Stimulated activated effector memory CD8-positive, alpha-beta T cell treated with anti-CD3 and anti-CD28 coated beads, Interleukin-12 subunit alpha, Interleukin-12 subunit beta, amount 100 ng/mL, for 72 hours (primary cell): ENCODE measurements at places on chromosomes 5 and 9.

- DNase-seq: no peak
These were observed 281.3 kb downstream of the ARHGAP26 start for GRCh38 chr5:143051244-143052058.

GRCh38 chr5:74384851-74385250, 255.7 kb downstream of the ENC1 start:
- DNase-seq: no peak

DNA sequence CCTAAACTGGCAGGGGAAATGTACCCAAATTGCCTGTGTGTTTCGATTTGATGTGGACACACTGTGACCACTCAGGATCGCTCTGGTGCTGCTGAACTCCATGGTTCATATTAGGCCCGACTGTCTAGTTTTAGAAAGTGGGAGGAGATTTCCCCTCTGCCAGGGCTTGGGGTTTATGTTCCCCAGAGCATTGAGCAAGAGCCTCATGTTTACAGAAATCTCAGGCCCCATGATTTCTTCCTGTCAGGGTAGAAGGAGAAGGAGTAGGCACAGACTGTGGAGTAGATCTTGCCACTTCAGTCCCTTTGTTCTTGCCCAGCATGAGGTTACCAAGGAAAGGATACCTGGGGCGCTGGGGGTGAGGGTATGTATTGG, 40.8 kb upstream of the GLRX start:
- no peak for DNase-seq

DNA sequence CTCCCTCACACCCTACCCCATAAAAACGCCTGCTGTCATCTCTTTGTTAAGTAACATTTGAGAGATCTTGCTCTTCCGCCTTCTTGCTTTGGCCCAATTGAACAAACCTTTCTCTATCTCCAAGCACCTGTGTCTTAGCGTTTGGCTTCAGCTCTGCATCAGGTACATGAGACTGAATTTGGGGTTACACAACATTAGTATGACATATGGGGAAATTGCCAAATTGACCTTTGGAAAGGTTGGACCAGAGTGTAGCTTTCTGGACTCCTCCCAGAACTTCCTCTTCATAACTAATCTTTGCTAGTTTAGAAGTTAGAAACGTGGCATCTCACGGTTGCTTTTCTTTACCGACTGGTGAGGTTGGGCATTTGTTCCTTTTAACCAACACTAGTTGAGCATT, 3.5 kb upstream of the EXOSC3 start:
- DNase-seq: no peak

GRCh38 chr5:38134810-38135209, 123.5 kb upstream of the EGFLAM start:
- no peak for DNase-seq

- DNase-seq: no peak
These were observed 9.5 kb upstream of the IL3 start for GRCh38 chr5:132050661-132051552.

DNA sequence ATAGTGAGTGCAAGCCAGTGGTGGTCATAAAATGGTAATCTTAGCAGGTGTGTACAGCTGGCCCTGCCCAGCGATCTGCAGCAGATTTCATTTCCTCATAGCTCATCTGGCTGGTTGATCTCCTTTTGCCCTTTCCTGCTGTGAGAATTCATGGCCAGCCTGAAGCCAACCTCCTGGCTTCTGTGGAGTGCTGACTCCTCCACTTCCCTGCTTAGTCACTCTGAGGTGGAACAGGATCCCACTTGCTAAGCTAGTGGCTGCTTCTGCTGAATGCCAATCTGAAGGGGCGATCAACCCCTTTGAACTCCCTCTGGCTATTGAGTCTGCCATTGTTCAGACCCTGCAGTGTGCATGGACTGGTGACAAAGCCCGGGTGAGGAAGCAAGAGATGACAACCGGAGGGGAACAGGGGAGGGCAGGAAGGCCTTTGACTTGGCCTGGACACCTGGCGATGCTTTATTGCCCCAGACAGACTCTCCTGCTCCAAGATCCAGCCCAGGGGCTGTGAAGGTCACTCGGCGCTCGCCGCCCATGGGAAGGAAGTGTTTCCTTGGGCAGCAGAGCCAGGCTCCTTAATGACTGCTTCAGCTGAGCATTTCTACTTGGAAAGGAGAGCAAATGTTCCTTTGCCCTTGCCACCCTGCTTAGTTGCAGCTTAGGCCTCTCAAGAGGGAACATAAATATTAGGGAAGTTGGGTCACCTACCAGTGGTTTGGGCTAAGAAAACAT, 341.1 kb downstream of the ZSWIM6 start:
- DNase-seq: no peak

DNA sequence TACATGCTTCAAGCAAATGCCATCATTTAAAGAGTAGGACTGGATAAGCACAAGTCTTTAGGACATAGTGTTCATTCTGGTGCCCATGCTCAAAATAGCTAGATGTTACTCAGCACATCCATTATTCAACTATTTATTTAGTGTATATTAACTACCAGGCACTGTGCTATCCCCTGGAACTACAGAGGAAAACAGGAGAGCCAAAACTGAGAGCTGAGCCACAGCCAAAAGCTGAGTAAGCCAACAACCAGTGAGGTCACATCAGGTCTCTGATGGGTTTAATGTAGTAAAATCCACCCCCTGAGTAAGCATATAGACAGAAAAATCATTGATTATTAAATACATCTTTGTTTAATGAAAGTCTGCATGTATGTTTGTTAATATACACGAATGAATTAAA, 469.3 kb upstream of the DMAC1 start:
- DNase-seq: no peak

DNA sequence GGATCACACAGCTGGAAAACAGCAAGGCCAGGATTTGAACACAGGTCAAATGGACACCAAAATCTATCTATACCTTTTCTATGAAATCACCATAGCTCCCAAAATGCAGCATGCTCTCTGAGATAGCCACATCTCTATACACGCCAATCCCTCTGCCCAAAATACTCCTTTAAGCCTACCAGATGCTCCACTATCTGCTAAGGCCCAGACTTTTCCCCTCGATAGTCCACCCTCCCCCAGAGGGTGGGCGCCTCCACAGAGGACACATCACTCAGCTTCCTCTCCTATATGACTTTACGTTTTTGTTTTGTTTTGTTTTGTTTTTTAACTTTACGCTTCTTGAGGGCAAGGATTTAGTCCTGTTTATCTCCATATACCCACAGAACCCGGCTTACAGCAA, 46.8 kb downstream of the MTMR12 start:
- no peak for DNase-seq

DNA sequence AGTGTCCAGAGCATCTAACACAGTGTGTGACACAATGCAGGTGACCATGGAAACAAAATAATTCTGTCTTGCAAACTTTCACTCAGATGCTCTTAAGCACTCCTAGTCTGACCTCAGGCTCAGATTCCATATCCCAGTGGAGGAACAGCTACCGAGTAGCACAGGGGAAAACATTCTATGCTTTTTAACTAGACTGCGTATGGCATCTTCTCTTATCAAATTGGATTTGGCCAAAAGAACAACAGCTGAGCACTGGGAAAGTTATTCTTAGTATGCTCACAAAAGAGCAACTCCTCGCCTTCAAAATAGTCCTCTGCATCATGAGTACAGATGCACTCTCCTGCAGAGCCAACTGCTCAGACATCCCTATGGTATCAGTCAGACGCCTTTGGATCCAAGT, 528.2 kb upstream of the DAP start:
- DNase-seq: no peak

DNA sequence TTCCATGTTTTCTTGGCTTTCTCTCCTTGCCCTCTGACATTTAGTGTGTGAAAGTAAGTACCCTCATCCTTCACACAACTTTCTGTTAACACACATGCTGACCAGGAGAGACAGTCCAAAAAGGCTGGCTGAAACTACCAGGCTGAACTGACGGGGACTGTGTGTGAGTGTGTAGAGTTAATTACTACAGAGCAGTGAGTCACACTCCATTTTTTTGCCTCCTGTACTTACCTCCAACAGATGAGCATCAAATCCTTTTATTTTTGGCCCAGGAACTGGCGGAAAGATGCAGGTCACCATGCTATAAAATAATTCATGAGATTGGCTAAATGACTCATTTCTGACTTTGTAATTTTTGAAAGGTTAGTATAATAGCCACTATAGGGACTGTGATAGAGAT, 20.2 kb upstream of the AGXT2 start:
- no peak for DNase-seq

GRCh38 chr5:9362600-9362999, 183.3 kb downstream of the SEMA5A start:
- DNase-seq: no peak

DNA sequence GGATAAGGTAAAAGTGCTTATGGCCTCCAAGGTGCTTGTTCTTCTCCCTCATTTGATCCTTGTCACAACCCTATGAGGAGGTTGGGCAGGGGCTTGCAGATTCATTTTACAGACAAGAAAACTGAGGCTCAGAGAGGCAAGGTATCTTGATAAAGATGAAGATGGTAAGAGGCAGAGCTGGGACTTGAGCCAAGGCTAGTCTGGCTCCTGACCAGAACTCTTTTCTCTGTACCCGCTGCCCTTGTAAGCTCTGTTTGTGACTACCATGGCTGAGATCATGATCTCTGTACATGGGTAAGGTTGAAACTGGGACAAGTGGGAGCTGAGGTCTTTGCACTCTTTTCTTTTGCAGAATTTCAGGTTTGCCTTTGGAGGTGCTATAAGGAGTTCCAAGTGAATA, 33.6 kb downstream of the SEC61B start:
- no peak for DNase-seq

DNA sequence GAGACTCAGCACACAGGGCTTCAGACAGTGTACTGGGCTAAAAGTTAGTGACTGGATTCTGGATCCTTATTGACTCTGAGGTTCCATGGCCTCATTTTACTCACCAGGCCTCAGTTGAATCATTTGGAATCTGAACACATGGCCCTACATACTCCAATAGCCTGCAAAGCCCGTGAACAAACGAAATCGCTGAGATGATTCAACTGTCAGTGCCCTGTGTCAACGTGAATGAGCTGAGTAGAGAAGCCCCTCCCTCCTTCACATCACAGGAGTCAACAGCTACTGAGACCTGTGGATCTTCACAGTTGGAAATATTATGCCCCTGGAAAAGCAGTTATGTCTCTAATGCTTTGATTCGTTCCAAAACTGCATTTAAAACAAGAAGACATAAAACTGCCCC, 429.3 kb downstream of the GADD45G start:
- DNase-seq: no peak
